Motor neuron (in vitro differentiated cells): ENCODE measurements at places on chromosomes 4 and X.

DNA sequence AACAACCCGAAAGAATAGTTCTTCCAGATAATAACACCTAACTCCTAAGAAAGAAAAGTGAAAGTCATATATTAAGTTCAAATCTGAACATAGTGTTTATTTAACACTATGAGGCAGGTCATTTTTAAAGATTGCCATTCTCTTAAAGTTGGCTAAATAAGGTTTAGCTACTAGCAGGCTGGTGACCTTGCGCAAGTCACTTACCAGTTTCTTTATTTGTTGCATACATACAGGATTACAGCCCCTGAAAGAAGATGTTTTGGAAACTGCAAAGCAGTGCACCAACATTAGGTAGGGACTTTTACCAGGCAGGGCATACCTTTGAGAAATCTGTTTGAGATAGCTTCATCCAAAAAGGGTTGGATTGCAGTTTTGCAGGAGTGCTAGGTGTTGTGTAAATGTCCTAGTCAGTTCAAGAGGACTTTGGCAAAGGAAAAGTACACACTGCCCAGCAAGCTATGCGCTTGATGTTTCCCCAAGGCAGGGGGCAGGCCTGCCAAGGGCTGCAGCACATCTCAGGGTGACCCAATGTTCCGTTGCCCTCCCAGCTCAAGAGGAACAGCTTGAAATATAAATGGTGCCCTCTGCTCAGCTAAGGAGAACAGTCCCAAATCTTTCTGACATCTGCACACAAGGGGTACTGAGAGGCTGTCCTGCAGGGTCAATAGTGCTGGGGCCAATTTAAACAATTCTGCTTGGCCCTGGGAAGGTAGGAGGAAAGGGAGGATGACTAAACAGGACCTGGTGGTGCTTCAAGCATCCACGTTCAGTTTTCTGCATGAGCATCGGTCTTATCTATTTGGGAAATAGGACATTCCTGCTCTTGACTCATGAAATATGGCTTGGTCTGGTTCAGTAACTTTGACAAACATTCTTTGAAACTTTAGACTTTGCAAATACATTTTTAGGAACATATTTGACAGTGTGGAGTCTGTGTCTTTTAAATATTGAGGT, 130.8 kb downstream of the COL4A6 start:
- no peak for ATAC-seq

- no peak for ATAC-seq
These were observed 275.4 kb upstream of the MAOA start for GRCh38 chrX:43380704-43381103.

GRCh38 chrX:39399387-39399786, 598.1 kb downstream of the MID1IP1 start:
- ATAC-seq, result no peak

DNA sequence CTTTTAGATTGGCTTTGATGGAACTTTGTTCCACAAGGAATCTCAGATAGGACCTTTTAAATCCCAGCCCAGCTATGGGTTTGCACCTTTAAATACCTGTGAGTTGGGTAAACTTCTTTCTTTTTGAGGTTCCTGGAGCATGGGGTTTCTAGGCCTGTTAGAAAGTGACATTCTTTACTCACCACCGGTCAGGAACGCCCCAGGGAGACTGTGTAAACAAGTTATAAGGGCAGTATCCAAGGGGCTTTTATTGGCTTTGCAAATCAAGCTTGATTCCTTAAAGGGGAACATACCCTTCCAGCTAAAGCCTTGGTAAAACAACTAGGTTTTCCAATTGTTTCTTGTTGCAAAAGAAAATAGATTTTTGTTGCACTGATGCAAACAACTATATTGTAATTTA, 93.4 kb downstream of the TENT5D start:
- ATAC-seq, result no peak

GRCh38 chr4:73856518-73856917, 3.4 kb downstream of the PF4V1 start:
- ATAC-seq, result no peak

DNA sequence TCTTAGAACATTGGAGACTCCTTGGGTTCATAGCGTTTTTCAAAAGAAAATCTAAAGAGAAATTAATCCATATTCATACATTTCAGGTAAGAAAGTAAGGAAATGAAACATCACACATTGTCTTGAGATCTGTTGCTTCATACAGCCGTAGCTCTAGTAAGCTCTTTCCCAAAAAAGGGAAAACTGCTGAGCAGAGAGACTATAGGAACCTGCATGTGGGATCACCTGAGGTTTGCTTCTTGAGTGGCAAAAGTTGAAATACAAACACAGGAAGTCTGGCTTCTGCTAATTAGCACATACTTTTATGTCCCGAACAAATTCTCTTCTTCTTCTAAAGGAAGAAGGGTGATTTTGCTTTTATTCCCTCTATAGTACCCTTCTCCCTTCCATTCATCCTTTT, 57.7 kb downstream of the MRPL1 start:
- no peak for ATAC-seq

GRCh38 chr4:168604496-168605373, 107.9 kb downstream of the PALLD start:
- ATAC-seq, result peak; percentile 88

DNA sequence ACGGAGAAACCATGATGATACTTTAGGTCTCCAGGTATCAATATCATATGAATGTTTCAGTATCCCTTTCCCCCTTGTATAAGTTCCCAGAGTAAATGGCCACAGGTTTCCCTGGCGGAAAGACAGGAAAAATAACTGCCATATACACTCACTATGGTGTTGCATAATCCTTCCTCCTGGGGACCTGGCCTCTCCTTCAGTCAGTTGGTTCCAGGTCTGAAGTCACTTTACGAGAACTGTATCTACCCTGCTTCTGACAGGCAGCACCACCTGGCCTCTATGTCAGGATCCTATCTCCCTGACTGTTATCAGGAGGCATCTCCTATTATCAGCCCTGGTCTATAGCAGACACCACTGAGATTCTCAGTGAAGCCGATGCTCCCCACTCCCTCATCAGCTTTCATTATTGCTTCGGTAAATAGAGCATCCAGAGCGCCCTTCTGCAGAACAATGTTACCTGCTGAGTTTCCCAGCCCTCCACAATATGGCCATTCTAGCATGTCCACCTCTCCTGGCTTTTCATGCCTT, 22.6 kb downstream of the HAUS3 start:
- ATAC-seq, result no peak

DNA sequence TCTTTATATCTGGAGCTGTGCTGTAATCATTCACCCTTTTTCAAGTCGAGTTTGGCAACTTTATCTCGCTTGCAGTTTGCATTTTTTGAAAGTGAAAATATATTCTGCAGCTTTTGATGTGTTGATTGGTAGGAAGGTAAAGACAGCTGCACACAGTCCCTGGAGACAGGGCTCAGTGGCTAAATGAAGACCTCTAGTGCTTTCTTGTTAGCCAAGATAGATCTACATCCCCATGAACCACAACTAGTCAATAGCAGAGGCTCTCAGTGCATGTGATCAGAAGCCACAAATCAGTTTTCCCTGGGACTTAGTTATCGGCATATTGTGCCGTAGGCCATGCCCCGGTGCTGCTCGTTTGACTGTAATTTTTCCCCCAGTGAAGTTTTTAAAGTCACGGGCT, 587.7 kb upstream of the PITX2 start:
- ATAC-seq, result no peak

- ATAC-seq, result no peak
These were observed 521.6 kb downstream of the TRIML1 start for GRCh38 chr4:188660796-188661195.

GRCh38 chr4:169933531-169933930, 92.7 kb downstream of the MFAP3L start:
- ATAC-seq, result no peak

DNA sequence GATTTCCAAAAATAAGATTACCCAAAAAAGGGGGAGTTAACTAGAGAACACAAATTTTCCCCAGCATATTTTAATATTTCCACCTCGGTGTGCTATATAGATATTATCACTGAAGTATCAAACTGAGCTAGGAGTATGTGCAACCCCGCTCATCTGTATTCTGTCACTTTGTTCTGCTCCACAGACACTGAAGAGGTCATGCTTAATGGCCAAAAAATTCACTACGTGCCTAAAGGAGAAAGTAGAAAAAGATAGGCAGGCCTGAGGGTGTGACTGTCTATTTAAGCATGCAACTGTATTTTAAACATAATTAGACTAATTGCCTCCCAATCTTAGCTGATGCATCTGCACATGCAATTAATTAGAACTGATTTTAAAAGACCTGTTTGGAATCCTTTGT, 24.5 kb downstream of the SH3RF1 start:
- ATAC-seq, result no peak

GRCh38 chrX:152989292-152989658, 4.6 kb downstream of the PNMA5 start:
- ATAC-seq, result no peak

DNA sequence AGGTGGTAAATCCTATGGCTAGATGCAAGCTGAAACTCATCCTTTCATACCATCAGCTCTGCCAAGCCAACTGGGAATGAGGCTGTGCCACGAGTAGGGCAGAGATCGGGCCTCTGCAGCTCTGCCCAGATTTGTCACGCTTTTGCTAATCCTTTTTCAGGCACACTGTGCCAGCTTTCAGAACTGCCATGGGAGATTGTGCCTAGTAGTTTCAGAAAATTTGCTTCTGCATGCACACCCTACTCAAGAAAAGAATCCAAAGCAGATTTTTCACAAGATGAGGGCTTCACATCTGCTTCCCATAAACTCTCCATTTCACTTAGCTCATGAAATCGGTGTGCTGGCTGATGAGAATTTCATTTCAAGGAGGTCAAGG, 3.3 kb upstream of the ADH7 start:
- no peak for ATAC-seq

DNA sequence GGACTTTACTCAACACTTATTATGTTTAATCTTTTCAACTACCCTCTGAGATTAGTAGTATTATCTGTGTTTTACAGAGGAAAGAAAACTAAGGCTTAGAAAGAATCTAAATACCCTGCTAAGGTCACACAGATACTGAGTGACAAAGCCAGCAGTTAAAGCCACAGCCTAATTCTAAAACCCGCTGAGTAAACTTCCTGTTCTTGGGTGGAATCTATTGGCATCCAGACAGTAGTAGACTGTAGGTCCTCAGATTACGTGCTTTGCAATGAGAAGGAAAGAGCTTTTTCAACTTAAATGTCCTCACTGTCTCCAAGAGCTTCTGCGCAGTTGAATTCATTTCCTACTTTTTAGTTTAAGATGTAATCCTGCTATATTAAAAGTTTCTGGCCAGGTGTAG, 126.0 kb downstream of the TENM3 start:
- ATAC-seq, result no peak

DNA sequence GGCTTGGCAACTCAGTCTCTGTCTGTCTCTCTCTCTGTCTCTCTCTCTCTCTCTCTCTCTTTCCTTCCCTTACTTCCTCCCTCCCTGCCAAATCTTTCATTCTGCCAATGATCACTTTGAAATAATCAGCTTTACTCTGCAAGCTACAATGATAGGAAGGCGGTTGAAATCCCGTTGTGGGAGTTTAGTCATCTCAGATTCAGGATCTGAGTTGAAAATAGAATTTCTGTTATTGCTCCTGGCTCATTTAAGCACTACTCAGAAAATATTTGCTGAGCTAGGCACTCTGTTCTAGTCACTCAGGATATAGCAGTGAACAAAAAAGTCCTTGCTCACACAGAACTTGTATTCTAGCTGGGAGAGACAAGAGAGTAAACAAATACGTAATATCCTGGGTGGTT, 56.3 kb upstream of the DCTD start:
- ATAC-seq, result no peak

DNA sequence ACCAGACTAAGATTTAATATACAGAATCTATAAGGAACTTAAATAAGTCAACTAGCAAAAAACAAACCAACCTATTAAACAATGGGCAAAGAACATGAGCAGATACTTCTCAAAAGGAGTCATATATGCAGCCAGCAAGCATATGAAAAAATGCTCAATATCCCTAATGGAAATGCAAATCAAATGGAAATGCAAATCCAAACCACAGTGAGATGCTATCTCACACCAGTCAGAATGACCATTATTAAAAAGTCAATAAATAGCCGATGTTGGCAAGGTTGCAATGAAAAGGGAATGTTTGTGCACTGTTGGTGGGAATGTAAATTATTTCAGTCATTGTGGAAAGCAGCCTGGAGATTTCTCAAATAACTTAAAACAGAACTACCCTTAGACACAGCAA, 97.0 kb upstream of the SLC6A14 start:
- ATAC-seq, result no peak

GRCh38 chr4:105605493-105605892, 53.1 kb downstream of the ARHGEF38 start:
- no peak for ATAC-seq

- no peak for ATAC-seq
These were observed 665 bp downstream of the TIGD2 start for GRCh38 chr4:89111833-89112563.

DNA sequence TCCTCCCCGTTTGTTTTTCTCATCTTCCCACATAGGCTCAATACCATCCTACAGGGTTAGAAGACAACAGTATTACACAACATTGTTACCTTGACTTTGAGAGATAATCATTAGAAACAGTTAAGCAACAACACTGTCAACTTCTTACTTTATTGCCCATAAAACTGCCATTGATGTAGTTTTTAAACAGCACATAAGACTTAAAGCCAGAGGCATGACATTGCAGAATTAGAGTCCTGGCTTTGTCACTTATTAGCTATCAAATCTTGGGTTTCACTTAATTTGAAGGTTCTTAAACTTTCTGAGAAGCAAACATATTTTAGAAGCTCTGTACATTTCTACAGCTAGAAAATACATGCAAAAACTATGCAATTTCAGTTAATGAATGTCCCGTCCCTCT, 41.8 kb downstream of the EIF4E start:
- no peak for ATAC-seq

- no peak for ATAC-seq
These were observed 218.0 kb upstream of the AGTR2 start for GRCh38 chrX:115952417-115953092.

DNA sequence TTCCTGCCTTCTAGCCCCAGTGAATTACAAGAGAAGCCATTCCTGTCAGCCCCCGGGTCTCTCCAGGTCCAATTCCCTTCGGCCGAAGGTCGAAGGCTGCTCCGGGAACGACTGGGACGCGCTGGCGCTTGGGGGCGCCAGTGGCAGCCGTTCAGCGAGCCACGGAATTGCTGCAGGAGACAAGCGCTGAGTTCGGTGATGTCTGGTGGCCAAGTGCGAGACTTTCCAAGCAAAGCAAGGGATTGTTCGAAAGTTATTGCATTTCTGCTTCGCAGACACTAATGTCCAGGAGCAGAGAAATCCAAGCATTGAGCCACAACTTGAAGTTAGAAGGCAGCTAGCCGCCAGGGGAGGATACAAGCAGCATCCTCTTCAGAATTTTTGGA, 1.1 kb upstream of the DKK2 start:
- ATAC-seq, result peak; percentile 43
